ENCODE measurements at places on chromosomes 7 and 10.

DNA sequence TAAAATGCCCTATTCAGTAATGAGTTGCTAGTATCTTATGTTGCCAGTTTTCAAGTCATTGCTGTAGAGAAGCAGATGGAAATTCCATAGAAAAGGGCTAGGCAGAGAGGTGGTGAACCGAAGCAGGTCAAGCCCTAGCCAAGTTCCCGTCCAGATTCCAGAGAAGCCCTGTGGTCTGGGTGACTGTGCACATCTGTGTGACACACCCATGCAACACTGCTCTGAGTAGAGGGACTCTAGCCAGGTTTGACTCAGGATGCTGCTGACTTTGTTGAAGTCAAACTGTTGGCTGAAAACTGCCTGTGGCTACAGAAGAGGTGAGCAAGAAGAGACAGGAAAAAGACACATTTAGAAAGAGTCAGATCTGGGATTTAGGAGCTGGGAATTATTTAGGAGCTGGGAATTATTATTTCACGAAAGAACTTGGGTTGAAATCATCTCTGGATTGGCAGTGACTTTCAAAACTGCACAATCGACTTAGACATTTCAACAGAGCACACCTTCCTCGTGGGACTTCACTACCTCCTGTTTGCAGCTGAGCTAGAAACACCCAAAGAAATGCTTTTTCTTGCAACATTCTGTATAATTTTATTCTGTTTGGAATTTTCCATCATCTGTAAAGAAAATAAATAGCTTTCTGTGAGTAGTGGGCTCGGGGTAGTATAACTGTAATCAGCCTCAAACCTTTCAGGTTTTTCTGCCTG, 149.1 kb upstream of the PRKCQ start:
- DNase-seq = no peak

- DNase-seq = no peak
Observed at GRCh38 chr7:119271147-119271779, 1001.7 kb upstream of the KCND2 start.

DNA sequence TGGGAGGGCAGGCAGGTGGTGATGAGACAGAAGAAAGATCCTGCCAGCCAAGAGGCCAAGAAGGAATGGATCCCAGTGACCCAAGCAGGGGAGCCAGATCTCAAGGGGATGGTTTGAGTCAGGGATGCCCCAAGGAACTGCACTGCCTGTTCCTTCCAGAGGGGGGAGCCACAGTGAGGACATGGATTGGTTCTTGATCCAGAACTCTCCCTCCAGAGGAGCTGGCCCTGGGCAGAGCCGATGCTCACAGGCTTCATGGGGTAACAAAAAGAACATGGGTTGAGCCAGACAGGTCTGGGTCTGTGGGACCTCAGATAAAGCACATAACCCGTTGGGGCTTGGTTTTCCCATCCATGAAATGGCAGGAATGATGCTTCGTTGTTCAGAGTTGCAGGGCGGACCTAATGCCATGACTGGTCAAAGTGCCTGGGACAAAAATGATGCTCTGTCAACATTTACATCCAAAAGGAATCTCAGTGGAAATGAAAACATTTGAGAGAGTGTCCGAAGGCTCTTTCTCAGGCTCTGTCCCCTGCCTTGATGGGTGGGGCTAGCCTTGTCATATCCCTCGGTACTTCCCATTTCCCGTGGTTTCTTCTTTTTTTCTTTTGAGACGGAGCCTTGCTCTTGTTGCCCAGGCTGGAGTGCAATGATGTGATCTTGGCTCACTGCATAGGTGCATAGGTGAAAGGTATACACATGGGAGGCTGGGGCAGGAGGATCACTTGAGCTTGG, 4.7 kb upstream of the DENND2A start:
- DNase-seq = no peak

GRCh38 chr10:70981936-70982335, 93.6 kb upstream of the PCBD1 start:
- DNase-seq = no peak

- no peak for DNase-seq
Observed at GRCh38 chr10:50963063-50963462, 77.6 kb upstream of the A1CF start.

DNA sequence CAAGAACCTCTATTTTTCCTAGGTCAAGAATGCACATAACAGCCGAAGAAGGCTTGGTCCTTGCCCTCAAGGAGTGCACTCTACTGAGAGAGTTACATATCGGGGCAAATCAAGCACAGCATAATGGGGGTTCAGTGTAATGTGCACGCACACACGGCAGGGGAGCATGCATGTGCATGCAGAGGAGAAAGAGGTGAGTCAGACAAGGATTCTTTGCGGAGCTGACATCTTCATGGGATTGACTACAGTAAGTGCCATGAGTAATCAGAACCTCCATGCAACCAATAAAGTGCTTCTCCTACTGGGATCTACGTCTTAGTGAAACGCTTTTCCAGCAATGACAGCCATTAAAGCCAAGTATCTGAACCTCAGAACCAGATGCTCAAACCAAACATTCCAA, 123.6 kb downstream of the RNF216 start:
- no peak for DNase-seq

- DNase-seq = no peak
Observed at GRCh38 chr10:46297406-46298204, 10.8 kb downstream of the ANTXRL start.

GRCh38 chr10:128263891-128264688, 137.9 kb upstream of the MKI67 start:
- peak; percentile 52 for DNase-seq

- peak; percentile 25 for DNase-seq
Observed at GRCh38 chr10:101892782-101893391, 49.3 kb upstream of the KCNIP2 start.

GRCh38 chr10:96395931-96396877, 37.4 kb upstream of the OPALIN start:
- peak; percentile 87 for DNase-seq

Measured in small intestine (tissue), 16 donors.